AG09319 (cell line): ENCODE measurements at places on chromosomes 5 and 9.
A peak's percentile ranks its signal among the peaks of the same experiment; 100 is the strongest.

DNA sequence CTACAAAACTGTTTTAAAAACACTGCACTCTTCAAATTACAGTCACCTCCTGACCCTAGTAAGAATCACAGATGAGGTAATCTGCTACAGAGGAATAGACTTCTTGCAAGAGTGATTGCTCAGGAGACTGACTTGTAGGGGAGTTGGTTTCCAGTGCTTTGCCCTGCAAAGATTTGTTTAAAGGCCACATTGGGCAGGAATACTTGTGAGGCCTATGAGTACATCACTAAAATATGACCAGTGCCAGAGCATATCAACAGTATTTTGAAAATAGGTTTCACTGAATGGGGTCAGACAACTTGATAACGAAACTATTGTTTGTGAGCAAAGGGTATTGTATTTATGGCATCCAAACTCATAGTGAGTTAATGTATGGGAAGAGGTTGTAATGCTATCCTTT lies 21.5 kb upstream of the CTNND2 start:
- no peak for DNase-seq

DNA sequence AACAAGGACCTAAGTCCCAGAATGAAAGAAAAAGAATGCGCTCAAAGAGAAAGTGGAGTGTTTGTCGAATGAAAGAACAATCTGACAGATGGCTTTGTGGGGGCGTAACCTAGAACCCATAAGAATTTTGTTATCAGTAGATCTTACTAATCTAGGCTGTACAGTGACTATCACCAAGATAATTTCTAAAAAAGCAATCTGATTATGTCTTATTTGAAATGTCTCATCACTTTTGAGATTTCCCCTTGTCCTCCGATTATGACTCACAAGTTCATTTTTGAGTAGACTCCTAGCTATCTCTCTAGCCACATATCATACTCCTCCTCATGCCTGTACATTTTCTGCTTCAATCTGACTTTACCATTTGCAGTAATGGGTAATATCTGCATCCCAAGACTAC lies 135.6 kb upstream of the SMARCA2 start:
- DNase-seq, result no peak

DNA sequence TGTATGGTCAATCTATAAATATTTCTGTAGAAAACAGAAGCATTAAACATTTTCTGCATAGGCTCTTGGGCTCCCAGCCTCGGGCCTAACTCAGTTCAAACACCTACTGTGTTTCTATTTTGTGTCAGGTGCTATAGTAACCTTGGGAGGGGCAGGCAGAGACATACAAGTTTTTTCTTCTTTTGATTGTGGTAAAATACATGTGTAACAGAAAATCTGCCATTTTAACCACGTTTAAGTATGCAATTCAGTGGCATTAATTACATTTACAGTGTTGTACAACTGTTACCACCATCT lies 40.8 kb upstream of the FOXE1 start:
- no peak for DNase-seq

DNA sequence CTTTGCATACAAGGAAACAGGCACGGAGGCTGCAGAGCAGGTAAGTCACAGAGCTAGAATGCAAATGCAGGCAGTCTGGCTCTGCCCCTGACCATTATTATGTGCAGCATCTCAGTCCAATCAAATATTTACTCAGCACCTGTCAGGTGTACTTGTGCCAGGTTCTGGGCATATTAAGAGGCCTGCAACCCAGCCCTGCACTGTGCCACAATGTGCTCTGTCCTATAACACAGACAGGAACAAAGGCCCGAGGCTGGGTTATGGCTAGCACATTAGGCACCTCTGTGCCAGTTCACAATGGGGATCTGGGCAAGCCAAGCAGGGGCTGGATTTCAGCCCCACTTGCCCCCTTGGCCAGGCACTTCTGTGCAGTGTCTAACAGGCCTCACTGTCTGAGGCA lies 14.0 kb downstream of the ARL15 start:
- no peak for DNase-seq

DNA sequence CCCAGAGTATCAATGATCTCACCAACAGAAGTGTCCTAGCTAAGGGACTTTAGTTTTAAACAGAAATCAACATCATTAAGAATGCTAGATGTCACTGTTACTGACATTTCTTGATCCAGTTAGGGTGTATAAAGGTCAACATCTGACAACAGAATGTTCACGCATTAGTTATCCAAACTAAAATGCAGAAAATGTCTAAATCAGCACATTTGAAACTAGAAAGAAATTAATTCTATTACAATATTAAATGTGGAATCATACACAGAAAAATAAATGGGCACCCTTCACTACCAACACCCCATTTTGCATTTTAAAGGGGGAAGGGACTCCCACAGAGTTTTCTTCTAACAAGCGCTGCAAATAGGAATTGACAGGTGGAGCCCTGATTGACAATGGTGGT lies 24.5 kb downstream of the ELAVL2 start:
- no peak for DNase-seq

DNA sequence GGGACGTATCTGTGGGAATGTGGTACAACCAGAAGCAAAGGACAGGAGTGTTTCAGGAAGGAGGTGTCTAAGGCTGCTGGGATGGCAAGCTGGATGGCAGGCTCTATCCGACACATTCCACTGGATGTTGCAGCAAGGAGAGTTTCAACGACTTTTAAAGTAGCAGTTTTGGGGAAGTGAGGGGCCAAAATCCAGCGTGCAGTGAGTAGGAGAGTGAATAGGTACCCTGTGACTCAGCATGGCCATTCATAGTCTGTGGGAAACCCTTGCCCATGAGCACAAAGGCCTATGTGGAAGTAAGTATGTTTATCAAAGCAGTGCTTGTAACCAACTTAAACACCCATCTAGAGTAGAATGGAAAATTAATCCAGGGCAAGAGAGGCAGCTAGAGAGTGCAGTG lies 664.7 kb downstream of the ACTL7B start:
- no peak for DNase-seq

- DNase-seq, result no peak
Observed at GRCh38 chr9:103169798-103170197, 174.7 kb downstream of the CYLC2 start.

DNA sequence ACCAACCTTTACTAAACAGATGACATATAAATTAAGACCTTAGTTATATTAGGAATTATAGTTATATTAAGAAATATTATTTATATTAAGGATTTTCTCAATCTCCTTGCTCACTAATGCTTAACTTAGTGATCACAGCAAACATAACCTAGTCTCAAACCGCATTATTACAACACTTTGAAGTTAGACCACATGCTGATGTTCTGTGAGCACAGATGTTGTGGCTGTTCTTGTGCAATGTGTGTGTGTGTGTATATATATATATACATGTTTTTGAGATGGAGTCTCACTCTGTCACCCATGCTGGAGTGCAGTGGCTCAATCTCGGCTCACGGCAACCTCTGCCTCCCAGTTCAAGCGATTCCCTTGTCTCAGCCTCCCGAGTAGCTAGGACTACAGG lies 20.5 kb downstream of the ELP1 start:
- no peak for DNase-seq

DNA sequence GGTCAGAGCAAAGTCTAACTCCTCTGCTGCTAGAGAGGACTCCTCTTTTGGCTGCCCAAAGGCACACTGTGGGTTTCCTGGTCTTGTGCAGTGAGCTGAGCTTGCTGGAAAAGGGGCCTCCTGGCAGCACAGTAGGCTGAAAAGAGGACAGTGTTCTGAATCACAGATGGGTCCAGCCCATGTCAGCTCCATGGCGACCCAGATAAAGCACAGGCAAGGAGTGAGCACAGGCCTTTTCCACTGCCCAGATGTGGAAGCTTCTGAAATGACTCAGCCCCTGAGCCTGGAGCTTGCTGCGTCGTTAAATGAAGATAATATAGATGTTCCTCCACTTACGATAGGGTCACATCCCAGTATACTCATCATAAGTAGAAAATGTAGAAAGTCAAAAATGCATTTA lies 8.1 kb downstream of the CCDC180 start:
- no peak for DNase-seq

GRCh38 chr5:30997681-30998080 lies 195.8 kb upstream of the CDH6 start:
- DNase-seq, result no peak

GRCh38 chr5:59810041-59810440 lies 83.5 kb downstream of the PDE4D start:
- no peak for DNase-seq

DNA sequence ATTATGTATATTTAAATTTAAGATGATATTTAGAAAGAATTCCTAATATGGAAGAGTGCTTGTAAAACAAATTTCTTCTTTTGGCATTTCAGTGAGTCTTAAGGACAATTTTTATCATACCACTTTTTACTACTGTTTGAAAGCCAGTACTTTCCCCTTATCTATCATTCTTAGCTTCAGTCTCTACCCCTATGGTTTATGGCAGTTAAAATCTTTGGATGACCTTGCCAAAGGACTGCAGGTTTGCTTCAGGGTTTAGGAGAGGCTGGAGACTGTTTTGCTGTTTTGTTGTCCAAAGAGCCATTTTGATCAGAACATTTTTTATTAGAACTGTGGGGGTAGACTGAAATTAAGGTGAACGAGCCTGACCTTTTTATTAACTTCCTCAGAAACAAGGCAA lies 30.8 kb downstream of the SLC38A9 start:
- DNase-seq, result no peak

DNA sequence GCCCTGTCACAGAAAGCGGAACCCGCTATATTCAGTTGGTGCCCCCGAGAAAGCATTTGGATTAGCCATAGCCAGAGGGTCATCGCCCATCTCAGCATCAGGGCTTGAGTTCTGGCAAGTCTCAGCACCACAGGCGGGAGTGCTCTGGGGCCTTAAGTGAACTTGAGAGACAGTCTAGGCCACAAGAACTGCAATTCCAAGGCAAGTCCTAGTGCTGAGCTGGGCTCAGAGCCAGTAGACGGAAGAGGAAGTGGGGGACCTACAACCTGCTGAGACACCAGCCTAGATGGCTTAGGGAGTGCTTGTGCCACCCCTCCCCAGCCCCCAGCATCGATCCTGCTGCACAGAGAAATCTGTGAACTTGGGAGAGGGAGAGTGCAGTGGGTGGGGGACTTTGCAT lies 594.9 kb downstream of the CCDC171 start:
- DNase-seq, result no peak

- no peak for DNase-seq
Observed at GRCh38 chr5:56514245-56514644, 281.1 kb upstream of the ANKRD55 start.

DNA sequence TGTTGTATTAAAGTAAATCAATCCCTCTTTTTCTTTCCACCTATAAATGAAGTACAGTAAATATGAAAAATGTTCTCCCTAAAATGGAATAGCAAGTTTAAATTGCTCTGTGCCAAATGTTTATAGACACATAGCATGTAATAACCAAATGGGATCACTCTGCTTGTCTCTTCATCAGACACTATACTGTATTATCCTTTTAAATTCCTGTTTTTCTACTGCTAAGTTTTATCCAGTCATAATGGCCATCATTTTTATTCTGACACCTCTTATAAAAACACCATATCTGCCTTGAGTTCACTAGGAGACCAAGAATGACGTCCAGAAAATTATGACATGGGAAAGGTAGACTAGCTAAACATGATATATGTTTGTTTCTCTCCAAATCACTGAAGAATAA lies 252.8 kb downstream of the CAAP1 start:
- DNase-seq, result no peak

GRCh38 chr9:37955781-37956422 lies 52.0 kb upstream of the SLC25A51 start:
- no peak for DNase-seq

GRCh38 chr9:65400886-65401285 lies 115.9 kb upstream of the FOXD4L5 start:
- no peak for DNase-seq

GRCh38 chr5:1239505-1240251 lies 14.5 kb downstream of the SLC6A18 start:
- DNase-seq, result no peak

GRCh38 chr9:95129476-95130291 lies 187.8 kb downstream of the FANCC start:
- DNase-seq, result no peak

- no peak for DNase-seq
Observed at GRCh38 chr9:87570000-87570908, 72.6 kb downstream of the DAPK1 start.

GRCh38 chr5:167716126-167716775 lies 575.2 kb upstream of the WWC1 start:
- DNase-seq, result peak; percentile 36

DNA sequence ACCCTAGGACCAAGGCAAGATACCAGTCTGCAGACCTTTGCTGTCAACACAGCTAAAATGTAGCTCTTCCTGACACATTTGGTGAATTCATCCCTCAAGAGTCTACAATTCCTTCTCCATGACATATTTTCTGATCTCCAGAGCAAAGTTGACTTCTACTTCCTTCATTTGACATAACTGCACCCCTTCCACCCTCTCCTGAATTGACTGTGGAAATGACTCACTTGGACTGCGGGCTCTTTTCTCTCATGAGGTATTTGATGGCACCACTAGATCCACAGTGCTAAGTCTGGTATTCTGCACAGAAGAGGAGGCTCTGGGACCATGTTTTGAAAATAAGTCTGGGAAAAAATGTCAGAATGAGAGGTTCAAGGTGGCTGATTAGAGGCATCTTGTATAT lies 338.4 kb upstream of the TRPC7 start:
- DNase-seq, result no peak

GRCh38 chr9:130143958-130144366 lies 28.2 kb upstream of the NCS1 start:
- no peak for DNase-seq

DNA sequence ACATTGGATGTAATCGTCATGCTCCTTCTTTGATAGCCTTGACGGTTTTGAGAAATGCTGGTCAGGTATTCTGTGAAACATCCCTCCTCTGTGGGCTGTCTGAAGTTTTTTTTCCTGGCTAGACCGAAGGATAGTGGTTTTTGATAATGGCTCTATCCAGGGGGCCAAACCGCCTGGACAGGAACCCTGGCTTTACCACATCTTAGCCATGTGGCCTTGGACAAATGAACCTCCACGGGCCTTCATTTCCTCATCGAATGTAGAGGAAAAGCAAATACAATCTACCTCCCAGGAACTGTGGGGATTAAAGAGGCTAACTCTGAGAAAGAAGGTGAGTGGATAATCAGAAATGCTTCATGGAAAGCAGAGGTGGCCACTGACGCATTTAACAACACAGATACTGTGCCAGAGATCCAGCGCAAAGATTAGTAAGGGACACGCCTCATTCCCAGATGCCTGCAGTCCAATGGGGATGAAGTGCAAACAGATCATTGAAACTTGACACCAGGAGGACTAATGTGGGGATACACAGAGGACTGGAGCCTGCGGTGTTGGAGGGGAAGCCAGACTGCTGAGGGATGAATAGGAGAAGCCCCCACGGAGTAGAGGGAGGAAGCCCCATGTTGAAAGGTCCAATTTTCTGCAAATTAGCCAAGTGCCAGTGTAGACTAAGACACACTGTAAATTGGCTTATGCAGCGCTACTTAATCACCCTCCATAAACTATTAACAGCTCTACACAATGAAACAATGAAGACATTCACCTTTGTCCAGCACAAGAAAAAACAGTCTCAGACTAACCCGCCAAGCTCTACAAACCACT lies 41.6 kb downstream of the MYO10 start:
- no peak for DNase-seq

DNA sequence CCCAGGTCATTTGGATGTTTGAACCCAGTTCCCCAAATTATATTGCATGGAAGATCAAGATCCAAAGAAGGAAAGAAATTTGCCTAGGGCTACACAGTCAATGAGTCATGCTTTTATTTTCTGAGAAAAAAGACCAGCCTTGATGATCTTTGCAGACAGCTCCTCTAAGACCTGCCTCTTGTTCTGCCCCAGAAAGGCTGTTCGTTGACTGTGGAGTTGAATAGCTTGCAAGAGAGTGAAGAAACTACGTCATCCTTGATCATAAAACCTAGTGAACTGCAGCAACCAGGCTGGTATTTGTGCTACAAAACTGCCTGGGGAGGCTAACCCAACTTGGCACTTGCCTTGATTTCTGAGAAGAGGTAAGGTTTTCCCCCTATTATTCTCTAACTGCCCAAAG lies 263.9 kb downstream of the PAPPA start:
- no peak for DNase-seq
